ENCODE measurements at places on chromosomes 11 and 22. TPM values are rescaled to one million over a fixed set of nuclear protein-coding genes. Genes with fewer than 3 reads are reported as not detected.

- no peak for DNase-seq
Measured at GRCh38 chr11:83938148-83938547, 652.0 kb upstream of the CCDC90B start.

USP47 gene
- total RNA-seq: 39.2 TPM

- DNase-seq: no peak
Measured at GRCh38 chr11:33399421-33399820, 142.2 kb downstream of the HIPK3 start.

GRCh38 chr22:37803639-37804351 is 3.9 kb upstream of the GCAT start:
- no peak for DNase-seq

DNA sequence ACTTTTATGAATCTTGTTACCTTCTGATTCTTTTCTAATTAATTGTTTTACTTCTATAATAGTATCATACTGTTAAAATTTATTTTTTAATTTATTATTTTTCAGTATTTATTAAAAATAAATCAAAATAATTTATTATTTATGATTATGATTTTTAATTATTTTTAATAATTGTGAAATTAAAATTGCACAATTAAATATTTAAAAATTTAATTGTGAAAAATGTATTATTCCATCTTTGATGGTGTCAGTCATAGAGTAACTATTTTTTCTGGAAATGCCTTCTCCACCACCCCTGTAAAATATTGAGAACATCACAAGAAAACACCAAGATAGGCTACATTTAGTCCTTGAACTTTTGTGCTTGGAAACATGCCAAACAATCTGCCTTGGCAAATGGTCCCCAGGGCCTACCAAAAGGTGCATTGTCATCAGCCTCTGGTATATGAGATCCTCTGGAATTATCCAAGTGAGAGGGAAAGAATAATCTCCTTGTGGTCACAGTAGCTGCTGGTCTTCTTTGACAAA is at the start of gene OR8H2:
OR8H2 (plus strand) TSS at position 478 of the 528 bp plus-strand sequence. CDS start 1,356 bp downstream, outside the sequence.
- DNase-seq: no peak

DNA sequence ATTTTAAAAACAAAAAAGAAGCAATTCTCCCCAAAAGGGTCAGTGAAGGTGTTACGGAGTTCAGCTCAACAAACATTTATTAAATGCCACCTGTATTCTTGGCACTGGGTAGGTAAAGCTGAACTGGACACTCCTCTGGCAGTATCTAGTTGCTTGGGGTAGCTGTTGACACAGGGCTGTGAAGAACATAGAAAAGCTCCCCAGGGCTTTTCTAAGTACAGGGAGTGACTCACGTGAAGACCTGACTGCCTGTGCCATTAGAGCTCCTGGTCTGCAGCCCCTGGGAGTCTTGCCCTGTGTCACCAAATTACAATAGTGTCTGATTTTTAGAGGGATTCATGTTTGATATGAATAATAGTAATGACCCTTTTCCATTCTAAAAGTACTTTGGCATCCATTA is 43.6 kb downstream of the COA4 start:
- DNase-seq: no peak

DNA sequence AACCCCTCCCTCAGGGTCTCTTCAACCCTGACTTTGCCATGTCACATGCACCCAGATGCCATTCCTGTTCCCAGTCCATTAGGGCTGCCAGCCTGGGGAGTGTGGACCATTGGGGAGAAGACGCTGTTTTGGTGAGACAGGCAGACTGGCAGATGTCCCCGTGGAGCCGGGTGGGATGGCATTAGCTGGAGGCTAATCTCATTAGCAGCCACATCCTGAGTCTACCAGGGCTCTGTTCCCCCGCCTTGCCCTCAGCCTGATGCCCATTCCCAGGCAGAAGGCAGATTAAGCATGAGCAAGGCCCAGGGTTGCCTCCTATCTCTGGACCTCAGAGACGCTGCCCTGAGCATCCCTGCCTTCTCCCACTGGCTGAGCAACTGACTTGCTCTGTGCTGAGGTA is 46.4 kb upstream of the ALX4 start:
- DNase-seq: no peak

OR10D3 gene
- not detected for total RNA-seq
